A549 treated with DMSO at 1 μM for 4 hours (cell line): ENCODE measurements at places on chromosomes 2 and 18. TPM values are rescaled to one million over a fixed set of nuclear protein-coding genes. Genes with fewer than 3 reads are reported as not detected.

The ACVR1C gene
- 0.01 to 0.07 TPM in 2 of 5 replicates, not detected in the others for total RNA-seq

The RFTN2 gene
- not detected in 5 replicates for total RNA-seq

The DARS1 gene
- 56.2 to 69.0 TPM (median 59.6 TPM) in 5 replicates for total RNA-seq

The CDH19 gene
- 0.96 to 2.1 TPM (median 1.7 TPM) in 5 replicates for total RNA-seq

The SNRNP27 gene
- 47.3 to 70.6 TPM (median 57.9 TPM) in 5 replicates for total RNA-seq

The LIPG gene
- 0.10 to 0.44 TPM (median 0.23 TPM) in 5 replicates for total RNA-seq

The KRTCAP3 gene
- 0.43 to 1.4 TPM (median 0.75 TPM) in 5 replicates for total RNA-seq

The GRHL1 gene
- 1.2 to 1.7 TPM (median 1.2 TPM) in 5 replicates for total RNA-seq

The C2orf80 gene
- not detected in 5 replicates for total RNA-seq

The FRZB gene
- 0.07 to 0.09 TPM in 2 of 5 replicates, not detected in the others for total RNA-seq

The NCKAP5 gene
- 0.76 to 1.7 TPM (median 1.3 TPM) in 5 replicates for total RNA-seq

The REG1A gene
- not detected in 5 replicates for total RNA-seq

The IL37 gene
- total RNA-seq = not detected in 5 replicates

The ANKRD53 gene
- 0.06 to 0.34 TPM (median 0.07 TPM) in 3 of 5 replicates, not detected in the others for total RNA-seq

The DSG2 gene
- total RNA-seq = 48.7 to 82.8 TPM (median 68.1 TPM) in 5 replicates

The ALPG gene
- 0.07 to 0.15 TPM (median 0.13 TPM) in 4 of 5 replicates, not detected in the other for total RNA-seq
